ENCODE measurements at places on chromosomes 7 and 10.

GRCh38 chr7:131692131-131692960 is 135.9 kb upstream of the PODXL start:
- no peak for DNase-seq

DNA sequence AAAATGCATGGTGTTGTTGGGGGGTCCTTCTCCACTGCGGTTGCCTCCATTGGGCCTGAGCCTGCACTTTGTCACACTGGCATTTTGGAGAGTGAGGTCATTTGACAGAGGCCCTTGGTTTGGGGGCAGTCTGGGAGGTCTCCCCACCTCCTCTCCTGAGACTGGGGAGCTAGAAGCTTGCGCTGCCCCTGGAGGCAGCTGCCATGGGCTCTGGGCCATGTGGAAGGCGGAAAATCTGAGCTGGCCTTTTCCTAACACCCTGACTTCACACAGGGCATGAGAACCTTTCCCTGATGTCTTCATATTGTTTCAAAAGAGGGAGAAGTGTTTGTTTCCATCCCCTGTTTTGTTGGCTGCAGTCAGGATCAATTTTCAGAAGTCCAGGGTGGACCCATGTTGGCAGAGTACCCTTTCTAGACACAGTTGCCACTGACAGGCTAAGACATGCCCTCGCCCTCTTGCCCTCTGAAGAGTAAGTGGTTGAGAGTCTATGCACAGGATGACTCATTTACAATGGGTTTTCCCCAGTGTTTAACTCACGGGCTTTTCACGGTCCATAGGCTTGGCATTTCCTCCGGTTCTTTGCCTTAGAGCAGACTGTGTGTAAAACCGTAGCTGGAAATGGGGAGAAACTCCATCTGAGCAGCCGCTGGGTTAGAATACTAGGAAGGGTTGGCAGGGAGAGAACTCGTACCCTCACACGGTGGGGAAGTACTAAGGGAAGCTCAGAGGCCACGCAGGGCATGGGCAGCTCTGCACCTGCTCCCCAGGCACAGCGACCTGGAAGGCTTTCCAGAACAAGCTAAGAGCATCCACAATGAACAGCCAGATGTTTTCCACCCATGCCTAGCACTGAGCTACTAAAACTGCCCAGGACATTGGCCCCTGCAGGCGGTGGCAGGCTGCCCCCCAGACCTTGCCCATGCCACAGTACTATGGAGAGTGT is 655.0 kb downstream of the SDK1 start:
- DNase-seq: no peak

GRCh38 chr10:132582771-132583170 is 45.2 kb downstream of the INPP5A start:
- DNase-seq: no peak

- no peak for DNase-seq
Measured at GRCh38 chr10:114516356-114516755, 112.1 kb upstream of the AFAP1L2 start.

DNA sequence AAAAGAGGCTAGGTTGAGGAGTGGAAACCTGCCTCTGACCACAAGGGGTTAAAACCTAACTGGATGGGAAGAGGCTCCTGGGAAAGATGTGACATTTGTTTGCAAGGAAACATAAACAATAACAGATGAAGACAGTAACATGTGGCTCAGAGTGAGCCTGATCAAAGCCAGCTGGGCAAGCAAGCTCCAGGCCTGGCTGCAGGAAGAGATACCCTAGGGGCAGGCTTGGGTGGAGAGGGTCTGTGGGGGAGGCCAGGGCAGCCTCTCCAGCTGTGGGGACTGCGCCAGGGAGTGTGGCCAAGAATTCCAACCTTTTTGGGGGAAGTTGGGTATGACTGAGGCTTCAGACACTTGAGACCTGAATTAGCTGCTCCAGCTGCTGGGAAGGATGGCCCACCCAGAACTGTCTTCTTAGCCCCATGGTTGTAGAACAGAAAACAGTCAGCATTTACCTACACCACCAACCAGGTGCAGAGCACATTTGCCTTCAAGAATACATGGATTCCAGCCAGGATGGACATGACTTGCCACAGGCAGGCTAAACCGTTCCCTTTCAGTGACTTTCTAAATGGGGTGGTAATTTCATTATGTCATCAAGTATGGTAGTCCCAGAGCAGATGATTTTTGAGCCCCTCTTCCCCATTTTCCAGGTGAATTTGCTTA is 10.4 kb upstream of the FAM170B start:
- no peak for DNase-seq

DNA sequence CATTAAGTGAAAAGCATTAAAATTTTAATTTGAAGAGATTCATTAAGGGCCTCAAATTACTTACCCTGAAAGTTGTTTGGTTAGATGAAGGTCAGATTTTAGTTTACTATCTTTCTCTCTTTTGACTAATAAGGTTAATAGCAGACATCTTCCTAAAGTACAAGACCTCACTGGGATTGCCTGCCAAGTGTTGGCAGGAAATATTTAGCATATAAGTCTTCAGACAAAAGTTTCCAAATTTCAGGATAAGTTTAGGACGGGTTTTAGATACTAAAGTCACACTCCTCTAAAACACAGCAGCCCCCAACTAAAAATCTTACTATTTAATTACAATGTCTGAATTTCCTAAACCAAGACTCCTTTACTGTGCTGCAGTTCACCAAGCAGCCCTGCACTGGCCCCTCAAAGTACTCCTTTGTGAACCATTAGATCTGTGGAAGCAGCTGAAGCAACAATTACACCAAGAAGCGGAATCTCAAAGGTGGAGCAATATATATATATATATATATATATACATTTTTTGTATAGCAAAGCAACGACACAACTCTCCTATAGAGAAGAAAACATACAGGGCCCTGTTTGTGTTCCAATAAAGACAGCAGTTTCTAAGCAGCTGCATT is 91.2 kb upstream of the KCNIP2 start:
- no peak for DNase-seq

DNA sequence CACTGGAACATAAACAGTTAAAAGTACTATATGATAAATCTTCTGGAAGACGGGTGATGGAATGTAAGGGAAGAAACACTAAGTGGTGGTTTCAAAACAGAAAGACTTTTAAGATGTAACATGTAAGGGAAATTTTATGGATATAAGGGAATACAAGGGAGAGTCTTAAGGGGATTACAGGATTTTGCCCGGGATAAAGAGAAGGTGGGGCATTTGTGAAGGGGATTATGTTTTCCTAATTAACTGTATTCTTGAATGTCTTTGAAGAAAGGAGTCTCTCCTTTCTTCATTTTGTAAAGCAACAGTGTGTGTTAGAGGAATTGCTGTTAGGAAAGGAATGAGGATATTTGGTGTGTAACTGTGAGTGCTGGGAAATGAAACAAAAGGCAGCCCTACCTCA is 745.2 kb downstream of the AUTS2 start:
- no peak for DNase-seq

- DNase-seq: no peak
Measured at GRCh38 chr7:132419542-132419941, 156.7 kb downstream of the PLXNA4 start.

DNA sequence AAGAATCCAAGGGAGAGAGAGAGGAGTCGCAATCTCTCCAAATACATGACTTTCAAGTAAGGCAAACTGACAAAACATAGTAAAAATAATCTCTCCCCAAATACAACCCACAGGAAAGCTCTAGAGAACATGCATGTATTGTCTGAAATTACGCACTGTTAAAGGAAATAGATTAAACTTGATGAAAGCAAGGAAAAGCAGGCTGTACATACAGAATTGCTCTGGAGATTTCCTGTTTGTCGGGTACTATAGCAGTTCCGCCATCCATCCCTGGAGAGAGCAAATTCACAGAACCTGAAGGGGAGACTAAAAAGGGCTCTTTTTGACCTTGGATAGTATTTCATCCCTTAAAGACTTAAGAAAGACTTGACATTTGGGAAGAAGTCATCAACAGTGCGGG is 170.2 kb upstream of the BET1 start:
- DNase-seq: no peak

- no peak for DNase-seq
Measured at GRCh38 chr7:140019172-140019571, 43.6 kb downstream of the PARP12 start.

GRCh38 chr10:12019283-12019971 is 23.2 kb downstream of the UPF2 start:
- DNase-seq: no peak

GRCh38 chr7:149280151-149280550 is 18.2 kb downstream of the ZNF783 start:
- DNase-seq: no peak

DNA sequence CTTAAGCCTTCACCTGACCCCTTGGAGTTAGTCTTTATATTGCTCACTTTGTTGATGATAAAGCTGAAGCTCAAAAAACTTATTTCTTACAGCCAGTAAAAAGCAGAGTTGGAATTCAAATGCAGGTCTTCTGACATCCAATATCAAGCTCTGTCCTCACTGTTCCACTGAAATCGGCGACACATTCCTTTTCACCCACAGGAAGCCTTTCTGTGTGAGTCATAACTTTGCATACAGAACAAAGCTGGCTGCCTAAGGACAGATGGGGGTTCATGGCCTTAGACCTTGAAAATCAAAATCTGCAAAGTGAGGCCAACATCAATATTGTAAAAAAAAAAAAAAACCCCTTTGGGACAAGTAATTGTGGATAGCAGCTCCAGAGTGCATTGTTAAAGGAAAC is 21.8 kb upstream of the AKR1B1 start:
- DNase-seq: no peak

- no peak for DNase-seq
Measured at GRCh38 chr10:93991114-93991513, 2.6 kb upstream of the PLCE1 start.

GRCh38 chr7:80134536-80135308 is at the start of gene GNAI1:
Gene GNAI1 (plus strand): TSS chr7:80134831. CDS start chr7:80135161, 330 bp downstream.
- peak; percentile 61 for DNase-seq

DNA sequence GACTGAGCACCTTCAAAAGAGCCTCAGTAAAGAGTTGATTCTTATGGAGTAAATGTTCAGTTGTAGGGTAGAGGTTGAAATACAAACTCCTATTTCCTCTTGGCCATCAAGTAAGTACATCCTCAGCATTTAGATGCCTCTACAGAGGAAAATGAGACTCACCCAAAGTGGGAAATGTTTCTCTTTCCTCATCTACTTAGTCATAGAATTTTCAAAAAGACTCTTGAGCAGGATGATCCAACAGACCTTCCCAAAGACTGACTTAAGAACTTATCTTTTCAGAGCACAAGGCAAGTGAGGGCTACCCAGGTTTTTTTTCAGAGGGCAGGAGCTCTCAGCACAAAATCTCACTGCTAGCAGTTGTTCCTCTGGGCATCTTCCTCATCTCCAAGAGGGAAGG is 449.1 kb downstream of the KCNMA1 start:
- no peak for DNase-seq

DNA sequence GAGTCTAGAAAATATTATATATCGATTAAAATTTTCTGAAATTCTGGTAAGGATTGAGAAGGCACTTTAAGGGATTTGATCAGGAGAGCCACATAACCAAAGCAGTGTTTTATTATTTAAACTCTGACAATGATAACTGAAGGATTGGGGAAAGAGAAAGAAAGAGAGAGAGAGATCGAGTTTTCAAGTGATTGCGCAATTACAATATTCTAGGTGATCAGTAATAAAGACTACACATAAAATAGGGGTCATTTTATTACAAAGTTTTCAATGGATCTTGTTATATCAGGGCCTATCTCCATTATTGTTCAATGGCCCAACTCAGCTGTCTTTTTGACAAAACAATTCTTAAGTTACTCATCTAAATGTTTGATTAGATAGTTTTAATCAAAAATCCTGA is 541.5 kb upstream of the ZWINT start:
- no peak for DNase-seq

DNA sequence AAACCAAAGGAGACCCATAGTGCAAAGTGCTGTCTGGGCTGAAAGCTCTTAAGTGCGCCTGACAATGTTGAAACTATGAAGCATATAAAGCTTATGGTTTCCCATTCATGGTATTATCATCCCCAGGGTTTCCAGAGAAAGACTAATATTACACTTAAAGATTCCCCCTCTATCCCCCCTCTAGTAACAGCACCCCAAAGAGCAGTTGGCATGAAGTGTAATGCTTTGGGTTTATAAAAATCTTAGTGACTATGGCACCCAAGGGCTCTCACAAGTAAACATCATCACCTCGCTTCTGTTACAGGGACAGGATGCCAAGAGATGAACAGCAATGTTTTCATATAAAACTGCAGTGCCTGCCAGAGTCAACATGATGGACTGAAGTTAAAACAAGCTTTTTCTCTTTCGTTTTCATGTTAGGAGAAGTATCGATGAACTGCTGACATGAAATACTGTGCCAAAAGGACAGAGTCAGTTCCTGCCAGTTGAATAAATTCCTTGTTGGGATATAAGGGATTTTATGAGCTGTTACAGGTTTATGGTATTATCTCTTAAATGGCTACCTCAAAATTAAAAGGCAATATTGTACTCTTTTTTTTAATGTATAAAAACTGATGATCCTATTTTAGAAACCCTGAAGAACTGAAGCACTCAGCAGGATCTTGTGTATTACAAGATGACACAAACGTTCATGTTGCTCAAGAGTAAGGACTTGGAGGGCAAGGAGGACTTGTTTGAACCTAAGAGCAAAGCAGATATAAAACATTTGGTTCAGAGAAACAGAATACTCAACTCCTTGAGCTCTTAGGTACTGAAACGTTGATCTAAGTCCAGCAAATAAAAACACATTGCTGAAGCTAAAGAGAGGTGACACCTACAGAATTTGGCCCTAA is 203.7 kb upstream of the IMMP2L start:
- no peak for DNase-seq

DNA sequence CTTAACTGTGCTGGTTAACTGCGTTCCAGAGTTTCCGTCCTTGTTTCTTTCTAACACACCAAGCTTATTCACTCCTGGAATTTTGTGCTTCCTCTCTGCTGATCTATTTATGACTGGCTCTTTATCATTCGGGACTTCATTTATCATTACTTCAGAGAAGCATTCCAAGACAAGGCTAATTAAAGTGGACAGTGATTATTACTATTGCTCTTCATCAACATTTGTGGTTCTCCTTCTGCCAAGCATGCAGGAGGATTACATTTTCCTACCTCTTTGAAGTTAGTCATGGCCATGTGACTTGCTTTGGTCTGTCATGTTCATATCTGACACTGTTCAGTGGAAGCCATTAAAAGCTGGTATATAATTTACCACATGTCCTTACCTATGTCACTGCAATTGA is 172.4 kb upstream of the AGR3 start:
- no peak for DNase-seq

- DNase-seq: no peak
Measured at GRCh38 chr7:30596014-30596641, 1.4 kb downstream of the GARS1 start.

- DNase-seq: no peak
Measured at GRCh38 chr10:5658871-5659618, 7.3 kb downstream of the ASB13 start.

GRCh38 chr7:36048902-36049240 is 104.2 kb upstream of the EEPD1 start:
- no peak for DNase-seq

DNA sequence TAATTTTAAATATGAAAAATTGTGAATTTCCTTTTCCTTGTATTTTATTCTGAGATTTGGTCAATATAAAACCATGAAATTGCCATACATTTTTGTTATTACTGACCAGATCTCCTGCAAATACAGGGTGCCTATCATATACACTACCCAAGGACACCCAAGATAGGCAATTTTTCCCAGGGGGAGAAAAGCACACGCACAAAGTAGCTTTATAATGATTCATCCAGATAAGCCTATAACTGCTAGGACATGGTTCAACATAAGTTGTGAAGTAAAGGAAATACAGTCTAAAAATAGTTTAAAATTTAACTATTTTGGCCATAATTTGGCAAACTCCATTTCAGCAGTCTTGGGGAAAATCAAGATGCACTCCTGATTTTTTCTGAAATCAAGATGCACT is 4.8 kb downstream of the RUFY2 start:
- no peak for DNase-seq

Measured in bone marrow (tissue), 2 donors.